Activated T-helper 1 cell treated with Interleukin-2 at 50 U/mL for 16 hours (primary cell): ENCODE measurements at places on chromosomes 6 and 20.

GRCh38 chr20:33092361-33092760, 12.9 kb downstream of the BPIFB4 start:
- no peak for DNase-seq

- DNase-seq, result no peak
Measured at GRCh38 chr6:129252377-129253071, 369.6 kb downstream of the LAMA2 start.

DNA sequence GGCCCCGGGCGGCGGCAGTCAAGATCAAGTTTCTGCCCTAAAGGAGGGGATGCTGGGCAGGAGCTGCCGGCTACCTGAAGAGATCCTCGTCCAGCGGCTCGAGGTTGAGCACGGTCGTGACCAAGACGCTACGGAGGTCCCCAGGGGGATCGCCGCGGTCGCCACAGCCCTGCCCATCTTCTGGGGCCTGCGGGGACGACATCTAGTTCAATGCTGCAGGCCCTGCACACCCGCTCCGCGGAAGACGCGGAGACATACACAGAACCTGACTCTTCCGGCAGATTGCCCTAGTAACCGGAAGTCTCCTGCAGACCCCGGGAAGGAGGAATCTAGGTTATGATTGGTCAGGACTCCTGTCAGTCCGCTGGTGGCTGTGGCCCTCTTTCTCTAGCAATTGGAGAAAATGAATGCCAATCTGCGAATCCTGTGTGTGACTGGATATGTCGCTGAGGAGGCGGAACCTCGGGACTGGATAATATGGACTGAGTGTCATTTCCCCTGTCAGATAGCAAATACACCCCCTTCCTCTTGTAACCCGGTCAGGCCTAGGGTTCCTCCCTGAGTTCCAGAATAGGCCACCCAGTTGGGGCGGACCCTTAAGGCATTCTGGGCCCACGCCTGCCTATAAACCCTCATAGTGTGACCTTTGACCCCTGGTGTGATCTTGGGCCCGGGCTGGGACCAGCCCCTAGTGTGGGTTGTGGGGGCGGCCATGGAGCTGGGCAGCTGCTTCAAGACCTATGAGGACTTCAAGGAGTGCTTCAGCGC, at the start of the genes ACOT8 and ZSWIM3:
Gene ACOT8 (minus strand): TSS at position 279 of the 768 bp plus-strand sequence. CDS start 77 bp downstream, at position 202.
Gene ZSWIM3 (plus strand): TSS at position 501 of the 768 bp plus-strand sequence. CDS start 212 bp downstream, at position 713.
- DNase-seq, result peak; percentile 80

DNA sequence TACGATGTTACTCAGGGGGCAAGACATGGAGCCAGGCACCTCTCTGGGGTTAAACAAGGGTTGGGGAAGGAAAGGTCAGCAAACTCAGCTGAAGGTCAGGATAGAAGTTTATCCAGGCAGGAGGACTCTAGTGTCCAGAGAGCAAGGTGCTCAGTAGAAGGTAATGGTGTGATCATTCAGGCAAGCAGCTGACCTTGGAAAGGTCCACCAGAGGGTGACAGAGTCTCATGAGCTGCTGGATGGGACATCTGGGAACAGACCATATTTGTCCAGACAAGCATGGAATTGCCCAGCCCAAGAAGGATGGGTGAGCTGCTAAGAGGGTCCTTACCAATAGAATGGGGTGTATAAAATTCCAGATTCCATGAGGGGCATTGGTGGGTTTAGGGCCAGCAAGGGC, 89.5 kb downstream of the MAP3K7 start:
- no peak for DNase-seq

DNA sequence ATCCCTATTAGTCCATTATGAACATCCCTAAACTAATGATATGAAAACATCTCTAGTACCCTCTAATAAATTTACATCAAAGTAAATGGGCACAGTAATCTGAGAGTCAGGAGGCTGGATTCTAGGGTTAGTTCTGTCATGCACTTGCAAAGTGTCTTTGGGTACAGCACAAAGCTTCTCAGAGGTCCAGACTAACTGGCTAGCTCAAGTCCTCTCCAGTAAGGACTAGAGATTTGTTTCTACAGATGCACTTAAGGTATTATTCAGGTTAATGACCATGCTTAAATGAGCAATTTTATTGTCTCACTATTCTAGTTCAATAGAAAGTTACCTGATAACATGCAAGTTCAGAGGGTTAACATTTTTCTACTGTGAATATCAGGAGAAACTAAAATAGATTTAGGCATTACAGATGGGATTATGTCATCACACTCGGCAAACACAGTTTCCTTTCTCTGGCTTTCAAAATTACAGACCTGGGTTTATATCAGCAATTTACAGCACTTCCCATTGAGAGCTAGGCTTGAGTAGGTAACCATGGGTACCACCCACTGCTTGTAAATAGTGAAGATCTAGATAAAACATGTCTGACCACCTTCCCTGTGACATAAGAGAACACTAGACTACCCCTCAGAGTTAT, 402.9 kb upstream of the RUNX2 start:
- DNase-seq, result no peak
